Umbilical cord (tissue), 2 donors: ENCODE measurements at places on chromosomes 6 and 20.

- DNase-seq: peak; percentile 26
Observed at GRCh38 chr20:3543901-3544507, 73.2 kb downstream of the ATRN start.

DNA sequence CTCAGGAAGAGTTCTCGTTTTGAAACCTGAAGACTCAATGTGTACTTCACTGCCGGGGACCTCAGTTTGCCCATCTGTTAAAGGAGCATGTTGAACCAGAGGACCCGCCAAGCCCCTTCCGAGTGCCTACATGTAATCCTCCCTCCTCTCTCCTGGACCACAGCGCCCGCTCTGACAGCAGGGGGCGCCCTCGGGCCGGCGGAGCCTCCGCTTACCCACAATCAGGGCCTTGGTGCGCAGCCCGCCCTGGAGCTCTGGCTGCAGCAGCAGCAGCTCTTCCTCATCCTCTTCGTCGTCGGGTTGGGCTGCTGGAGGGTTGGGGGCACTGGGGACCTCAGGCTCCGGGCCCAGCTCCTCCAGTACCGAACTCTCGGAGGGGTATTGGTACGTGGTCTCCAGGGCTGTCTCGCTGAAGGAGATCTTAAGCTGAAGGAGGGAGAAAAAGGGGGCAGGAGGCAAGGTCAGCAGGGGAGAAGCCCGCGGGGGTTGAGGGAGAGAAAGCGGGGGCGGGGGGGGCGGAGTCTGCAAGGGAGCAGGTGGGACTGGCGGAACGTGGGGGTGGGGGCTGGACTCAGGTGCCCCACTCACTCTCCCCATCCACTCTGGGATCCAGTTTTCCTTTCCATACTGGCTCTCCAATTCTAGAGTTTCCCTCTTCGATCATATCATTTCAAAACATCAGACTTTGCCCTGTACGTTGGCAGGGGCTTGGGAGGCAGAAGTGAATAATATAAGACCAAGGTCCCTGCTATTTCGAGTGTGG lies 6.3 kb upstream of the DHX16 start:
- DNase-seq: peak; percentile 75

DNA sequence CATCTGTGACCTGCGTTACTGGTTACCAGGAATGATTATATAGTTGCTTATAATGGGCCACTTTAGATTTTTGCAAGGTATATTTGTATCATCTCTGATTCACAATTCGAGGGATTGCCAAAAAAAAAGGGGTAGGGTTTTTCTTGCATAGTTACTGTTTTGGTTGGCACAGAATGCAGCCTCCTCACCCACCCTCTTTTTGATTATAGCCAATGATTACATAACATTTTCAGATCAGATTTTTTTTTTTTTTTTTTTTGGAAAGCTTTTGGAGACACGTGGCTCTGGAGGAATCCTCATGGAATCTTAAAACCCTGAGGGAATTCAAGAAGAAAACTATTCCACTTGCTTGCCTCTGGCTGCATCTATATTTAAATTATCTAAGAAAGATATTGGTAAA lies 53.7 kb downstream of the UST start:
- DNase-seq: no peak

GRCh38 chr6:139355172-139355571 lies 19.3 kb downstream of the CITED2 start:
- no peak for DNase-seq

- no peak for DNase-seq
Observed at GRCh38 chr6:115404446-115404845, 656.2 kb downstream of the FRK start.

DNA sequence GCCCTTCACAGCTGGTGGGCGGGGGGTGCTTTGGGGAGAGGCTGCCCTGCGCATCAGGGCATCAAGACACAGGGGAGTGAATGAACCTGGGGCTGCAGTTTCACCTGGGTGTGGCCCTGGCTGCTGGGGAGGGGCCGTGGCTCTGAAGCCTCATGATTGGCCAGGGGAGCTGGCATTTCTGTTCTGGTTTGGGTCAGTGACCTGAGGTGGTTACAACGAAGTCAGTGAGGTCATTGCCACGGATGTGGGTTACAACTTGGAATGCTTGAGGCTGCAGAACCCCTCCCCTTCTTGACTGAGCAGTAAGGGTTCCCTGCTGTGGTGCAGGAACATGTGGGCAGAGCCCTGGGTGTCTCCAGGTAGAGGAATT lies 3.0 kb downstream of the TCEA2 start:
- DNase-seq: no peak

DNA sequence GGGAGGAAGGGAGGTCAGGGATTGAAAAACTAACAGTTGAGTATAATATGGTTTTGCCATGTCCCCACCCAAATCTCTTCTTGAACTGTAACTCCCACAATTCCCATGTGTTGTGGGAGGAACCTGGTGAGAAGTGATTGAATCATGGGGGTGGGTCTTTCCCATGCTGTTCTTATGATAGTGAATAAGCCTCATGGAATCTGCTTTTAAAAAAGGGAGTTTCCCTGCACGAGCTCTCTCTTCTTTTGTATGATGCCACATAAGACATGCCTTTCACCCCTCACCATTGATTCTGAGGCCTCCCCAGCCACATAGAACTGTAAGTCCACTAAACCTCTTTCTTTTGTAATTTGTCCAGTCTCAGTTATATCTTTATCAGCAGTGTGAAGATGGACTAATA lies 833.4 kb upstream of the MAP3K7 start:
- no peak for DNase-seq

DNA sequence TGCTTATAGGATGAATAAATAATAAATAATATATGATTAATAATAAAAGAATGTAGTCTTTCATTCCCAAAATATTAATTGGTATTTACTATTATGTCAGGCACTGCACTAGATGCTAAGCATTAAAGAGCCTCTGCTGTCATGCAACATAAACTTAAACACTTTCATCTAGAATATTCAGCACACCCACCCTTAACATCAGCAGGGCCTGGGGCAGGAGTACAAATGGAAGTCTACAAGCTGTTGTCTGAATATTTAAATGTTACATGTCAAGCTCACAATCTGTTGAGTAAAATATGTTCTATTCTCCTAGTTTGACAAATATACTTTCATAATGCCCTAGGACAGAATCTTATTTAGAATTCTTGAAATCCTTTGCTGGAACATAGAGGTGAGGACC lies 395.1 kb downstream of the EPM2A start:
- DNase-seq: no peak

- DNase-seq: no peak
Observed at GRCh38 chr6:67736161-67736560, 898.9 kb upstream of the ADGRB3 start.

- DNase-seq: no peak
Observed at GRCh38 chr6:169190970-169191369, 62.7 kb downstream of the THBS2 start.

GRCh38 chr6:21133901-21134300 lies 459.6 kb upstream of the SOX4 start:
- no peak for DNase-seq

DNA sequence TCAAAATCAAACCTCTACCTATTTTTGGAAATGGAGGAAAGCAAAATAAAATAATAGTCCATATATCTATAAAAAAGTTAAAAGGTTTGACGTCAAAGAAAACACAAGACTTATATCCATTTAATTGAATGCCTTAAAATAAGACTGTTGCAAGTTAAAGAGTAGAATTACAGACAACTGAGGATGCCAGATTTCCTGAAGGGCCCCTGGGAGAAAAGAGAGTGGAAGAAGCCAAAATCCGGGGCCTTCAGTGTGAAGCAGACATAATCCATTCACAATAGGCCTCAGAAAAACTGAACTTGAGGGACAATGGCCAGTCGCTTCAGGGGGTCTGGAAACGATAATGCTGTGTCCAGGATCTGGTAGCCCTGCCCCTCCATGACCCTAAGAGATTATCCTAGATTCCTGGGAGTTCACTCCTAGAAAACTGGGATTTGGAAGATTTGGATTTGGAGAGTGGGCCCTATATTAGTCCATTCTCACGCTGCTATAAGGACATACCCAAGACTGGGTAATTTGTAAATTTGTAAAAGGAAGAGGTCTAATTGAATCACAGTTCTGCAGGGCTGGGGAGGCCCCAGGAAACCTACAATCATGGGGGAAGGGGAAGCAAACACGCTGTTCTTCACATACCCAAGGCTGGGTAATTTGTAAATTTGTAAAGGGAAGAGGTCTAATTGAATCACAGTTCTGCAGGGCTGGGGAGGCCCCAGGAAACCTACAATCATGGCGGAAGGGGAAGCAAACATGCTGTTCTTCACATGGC lies 94.0 kb upstream of the SLC2A12 start:
- no peak for DNase-seq

- DNase-seq: no peak
Observed at GRCh38 chr6:42629845-42630244, 66.0 kb downstream of the UBR2 start.

DNA sequence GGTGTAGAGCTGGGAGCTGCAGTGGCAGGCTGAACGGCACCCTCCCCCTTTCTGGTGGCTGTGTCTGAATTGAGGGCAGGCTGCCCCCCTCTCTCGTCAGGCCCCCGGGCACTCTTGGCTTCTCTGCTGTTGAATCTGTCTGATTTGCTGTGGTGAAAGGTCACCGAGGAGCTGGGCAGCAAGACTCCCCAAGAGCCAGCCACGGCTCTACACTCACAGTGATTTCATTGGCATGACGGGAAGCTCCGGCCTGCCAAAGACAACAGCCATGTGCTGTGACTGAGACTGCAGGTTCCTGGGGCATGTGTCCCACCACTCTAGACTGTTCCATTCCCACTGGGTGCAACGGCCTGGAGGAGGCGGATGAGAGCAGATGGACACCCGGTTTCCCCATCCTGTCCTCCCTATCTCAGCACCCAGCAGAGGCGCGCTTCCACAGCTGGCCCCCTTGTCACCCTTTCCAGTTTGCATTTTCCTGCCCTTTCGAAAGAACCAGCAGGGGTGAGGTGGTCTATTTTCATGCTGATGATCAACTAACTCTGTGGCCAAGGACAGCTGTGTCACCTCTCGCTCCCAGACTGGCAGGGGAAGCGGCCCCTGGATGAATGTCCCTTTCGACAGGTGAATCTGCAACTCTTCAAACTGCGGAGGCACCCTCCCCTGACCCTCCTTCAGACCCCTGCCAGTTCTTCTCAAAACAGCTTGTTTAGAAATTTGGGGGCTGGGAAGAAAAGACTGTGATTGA lies 2.2 kb downstream of the APCDD1L start:
- DNase-seq: peak; percentile 16

DNA sequence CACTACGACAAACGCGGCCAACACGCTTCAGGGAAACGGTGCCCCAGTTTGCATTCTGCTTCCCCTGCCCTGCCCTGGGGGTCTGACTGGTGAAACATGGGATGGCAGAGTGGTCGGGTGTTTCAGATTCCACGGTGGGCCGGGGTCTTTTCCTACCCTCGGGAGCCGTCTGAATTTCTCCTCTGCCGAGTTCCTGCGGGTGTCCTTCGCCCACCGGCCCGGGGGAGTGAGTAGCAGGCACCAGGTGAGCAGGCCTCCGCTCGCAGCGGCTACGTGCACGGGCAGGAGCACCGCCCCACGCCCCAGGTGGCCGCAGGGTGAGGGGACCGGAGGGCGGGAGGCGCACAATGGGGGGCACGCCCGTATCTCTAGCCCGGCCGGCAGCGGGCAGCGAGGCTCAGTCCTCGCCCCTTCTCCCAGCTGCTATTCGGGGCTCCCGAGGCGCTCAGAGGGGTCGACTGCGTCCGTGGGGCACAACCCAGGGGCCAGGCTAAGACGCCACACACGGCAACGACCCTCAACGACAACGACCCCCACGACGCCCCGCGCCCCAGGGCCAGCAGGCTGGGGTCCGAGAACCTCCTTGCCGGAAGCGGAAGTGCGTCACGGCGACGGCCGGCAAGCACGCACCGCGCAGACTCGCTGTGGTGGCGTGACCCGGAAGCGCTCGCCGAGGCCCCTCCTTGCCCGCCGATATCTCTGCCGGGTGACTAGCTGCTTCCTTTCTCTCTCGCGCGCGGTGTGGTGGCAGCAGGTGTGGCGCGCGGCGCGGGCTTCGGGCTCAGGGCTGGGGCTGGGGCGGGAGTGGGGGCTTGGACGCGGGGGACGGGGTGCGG lies at the start of gene RPS21:
Gene RPS21, plus strand, starts transcription at position 721 of the 836 bp plus-strand sequence. CDS start 236 bp downstream, outside the sequence.
- DNase-seq: peak; percentile 94

GRCh38 chr6:148497257-148497656 lies 154.6 kb downstream of the SASH1 start:
- peak; percentile 67 for DNase-seq

GRCh38 chr20:41533537-41534136 lies 84.5 kb downstream of the CHD6 start:
- DNase-seq: no peak

DNA sequence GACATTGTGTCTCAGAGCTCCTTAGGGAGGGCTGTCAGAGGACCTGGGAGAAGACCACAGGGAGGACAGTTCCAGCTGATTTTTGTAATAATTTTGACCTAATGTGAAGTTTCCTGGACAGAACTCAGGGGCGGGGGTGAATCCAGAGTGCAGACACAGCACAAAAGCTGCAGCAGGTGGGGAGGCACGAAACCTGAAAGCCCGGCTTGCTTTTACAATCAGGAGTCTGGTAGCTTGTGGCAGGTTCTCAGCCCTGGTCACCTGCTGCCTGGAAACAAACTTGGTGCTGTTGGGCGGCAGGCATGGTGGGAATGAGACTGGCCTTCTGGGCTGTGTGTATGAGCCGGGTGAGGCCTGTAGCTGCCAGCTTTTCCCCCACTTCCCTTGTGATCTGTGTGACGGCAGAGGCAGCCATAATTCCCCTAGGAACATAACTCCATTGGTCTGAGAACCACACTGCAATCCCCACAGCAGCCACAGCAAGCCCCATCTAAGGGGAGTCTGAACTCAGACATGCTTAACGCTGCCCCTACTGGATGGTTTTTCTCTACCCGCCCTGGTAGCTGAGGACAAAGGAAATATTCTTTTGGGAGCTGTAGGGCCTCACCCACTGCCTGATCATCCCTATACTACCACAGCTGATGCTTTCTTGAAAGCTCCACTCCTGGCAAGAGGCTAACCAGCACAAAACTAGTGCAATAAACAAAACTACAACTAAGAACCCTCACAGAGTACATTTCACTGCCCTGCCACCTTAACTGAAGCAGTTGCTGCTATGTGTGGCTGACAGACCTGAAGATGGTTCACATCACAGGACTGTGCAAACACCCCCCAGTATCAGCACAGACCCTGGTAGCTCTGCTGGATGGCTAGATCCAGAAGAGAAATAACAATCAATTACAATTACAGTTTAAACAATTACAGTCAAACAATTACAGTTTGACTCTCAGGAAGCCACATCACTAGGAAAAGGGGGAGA lies 1055.1 kb upstream of the GJE1 start:
- no peak for DNase-seq

DNA sequence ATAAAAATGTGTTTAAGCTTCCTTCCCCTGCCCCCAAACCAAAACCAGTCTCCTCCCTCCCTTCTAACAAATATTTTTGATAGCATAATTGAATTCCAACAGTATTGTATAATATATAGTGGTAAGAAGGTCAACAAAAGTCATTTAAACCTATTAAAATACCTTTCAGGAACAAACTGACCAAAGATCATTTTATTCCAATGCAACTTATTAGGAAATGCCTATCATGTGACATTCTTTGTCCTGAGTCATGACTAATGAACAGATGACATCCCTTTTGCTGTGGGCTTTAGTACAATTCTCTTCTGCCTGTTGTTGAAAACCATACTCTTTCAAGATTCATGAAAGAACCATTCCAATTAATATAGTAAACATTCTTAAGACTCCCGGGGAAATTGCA lies 51.5 kb upstream of the TRAF3IP2 start:
- DNase-seq: no peak

- no peak for DNase-seq
Observed at GRCh38 chr6:2109796-2110195, 135.6 kb downstream of the GMDS start.

GRCh38 chr6:11245381-11246256 lies 13.2 kb upstream of the NEDD9 start:
- DNase-seq: no peak
